ENCODE measurements at places on chromosomes 3 and 15. TPM values are rescaled to one million over a fixed set of nuclear protein-coding genes. Genes with fewer than 3 reads are reported as not detected.

GRCh38 chr3:89504432-89504831 is 397.0 kb downstream of the EPHA3 start:
- H3K36me3 ChIP-seq, result no peaks in the 10 kb centered on the region
- H3K27me3 ChIP-seq, result no peaks in the 10 kb centered on the region
- no peaks in the 10 kb centered on the region for H3K4me1 ChIP-seq
- no peak overlapping the region for H3K4me3 ChIP-seq
- no peak for DNase-seq

DNA sequence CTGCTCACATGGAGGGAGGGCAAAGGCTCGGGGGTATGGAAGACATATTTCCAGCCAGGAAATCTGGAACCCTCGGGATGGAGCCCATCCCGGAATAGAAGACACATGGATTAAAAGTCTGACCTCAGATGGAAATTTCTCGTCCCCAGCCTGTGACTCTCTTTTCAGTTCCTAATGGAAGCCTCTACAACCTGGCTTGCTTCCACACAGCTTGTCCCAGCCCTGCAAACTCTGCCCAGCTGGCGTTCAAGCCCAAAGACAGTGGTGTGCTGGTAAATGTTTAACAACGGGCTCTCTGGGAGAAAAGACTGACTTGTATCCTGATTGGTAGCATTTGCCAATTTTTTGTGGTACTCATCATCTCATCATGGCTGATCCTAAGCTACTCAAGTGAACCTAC is 35.6 kb upstream of the TLE3 start:
- no peak overlapping the region for H3K27ac ChIP-seq
- no peaks in the 10 kb centered on the region for H3K36me3 ChIP-seq
- H3K4me3 ChIP-seq, result no peak overlapping the region
- H3K27me3 ChIP-seq, result no peaks in the 10 kb centered on the region

- H3K36me3 ChIP-seq, result no peaks in the 10 kb centered on the region
- H3K27me3 ChIP-seq, result no peaks in the 10 kb centered on the region
- H3K4me3 ChIP-seq, result no peak overlapping the region
- H3K27ac ChIP-seq, result no peak overlapping the region
- DNase-seq, result no peak
Measured at GRCh38 chr15:34594361-34594760, 10.9 kb upstream of the GOLGA8B start.

GRCh38 chr3:73480187-73480672 is 144.5 kb downstream of the PDZRN3 start:
- H3K4me1 ChIP-seq, result peaks cover 4% of the 10 kb centered on the region
- DNase-seq, result no peak
- H3K27ac ChIP-seq, result no peak overlapping the region
- H3K4me3 ChIP-seq, result no peak overlapping the region
- no peaks in the 10 kb centered on the region for H3K36me3 ChIP-seq

- no peaks in the 10 kb centered on the region for H3K27me3 ChIP-seq
- no peak overlapping the region for H3K27ac ChIP-seq
- H3K36me3 ChIP-seq, result no peaks in the 10 kb centered on the region
- no peaks in the 10 kb centered on the region for H3K4me1 ChIP-seq
Measured at GRCh38 chr3:168714609-168715240, 619.0 kb upstream of the GOLIM4 start.

DNA sequence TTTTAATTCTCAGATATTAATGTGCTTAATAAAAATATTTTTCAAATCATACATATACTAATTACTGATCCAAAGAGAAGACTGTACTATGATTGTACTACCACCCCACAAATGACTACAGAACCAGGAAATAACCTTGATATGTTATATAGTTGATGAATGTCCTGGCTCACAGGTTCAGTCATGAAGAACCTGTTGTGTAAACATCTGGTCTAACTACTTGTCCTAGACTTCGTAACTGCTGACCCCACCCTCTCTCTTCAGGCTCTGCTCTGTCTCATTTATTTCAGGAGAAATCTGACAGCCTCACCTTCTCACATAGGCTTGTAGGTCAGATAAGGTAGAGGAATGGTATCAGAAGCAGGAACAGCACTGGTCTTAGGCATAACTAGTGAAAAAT is 14.7 kb upstream of the CSTA start:
- no peaks in the 10 kb centered on the region for H3K36me3 ChIP-seq
- peaks cover 11% of the 10 kb centered on the region for H3K4me1 ChIP-seq
- H3K27me3 ChIP-seq, result no peaks in the 10 kb centered on the region
- DNase-seq, result no peak
- no peak overlapping the region for H3K27ac ChIP-seq

GRCh38 chr15:54577476-54578250 is 599.4 kb downstream of the UNC13C start:
- H3K4me1 ChIP-seq, result no peaks in the 10 kb centered on the region
- no peaks in the 10 kb centered on the region for H3K27me3 ChIP-seq
- no peak overlapping the region for H3K27ac ChIP-seq
- H3K4me3 ChIP-seq, result no peak overlapping the region
- no peak for DNase-seq

- no peaks in the 10 kb centered on the region for H3K36me3 ChIP-seq
- no peaks in the 10 kb centered on the region for H3K27me3 ChIP-seq
- no peak for DNase-seq
- H3K27ac ChIP-seq, result no peak overlapping the region
Measured at GRCh38 chr15:53472883-53473282, 286.6 kb downstream of the WDR72 start.

DNA sequence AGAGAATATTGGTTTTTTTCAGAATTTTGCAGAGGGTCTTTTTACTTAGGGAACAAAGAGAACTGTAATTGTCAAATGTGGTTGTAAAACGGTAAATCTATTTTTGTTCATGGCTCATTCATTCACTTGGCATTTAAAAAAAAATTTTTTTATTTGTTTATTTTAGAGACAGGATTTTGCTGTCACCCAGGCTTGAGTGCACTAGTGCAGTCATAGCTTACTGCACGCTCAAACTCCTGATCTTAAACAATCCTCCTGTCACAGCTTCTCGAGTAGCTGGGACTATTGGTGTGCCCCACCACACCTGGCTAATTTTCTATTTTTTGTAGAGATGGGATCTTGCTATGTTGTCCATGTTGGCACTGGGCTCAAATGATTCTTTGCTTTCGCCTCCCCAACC is 301.8 kb downstream of the LPP start:
- H3K27me3 ChIP-seq, result no peaks in the 10 kb centered on the region
- no peak overlapping the region for H3K27ac ChIP-seq
- H3K4me3 ChIP-seq, result no peak overlapping the region
- no peak for DNase-seq

DNA sequence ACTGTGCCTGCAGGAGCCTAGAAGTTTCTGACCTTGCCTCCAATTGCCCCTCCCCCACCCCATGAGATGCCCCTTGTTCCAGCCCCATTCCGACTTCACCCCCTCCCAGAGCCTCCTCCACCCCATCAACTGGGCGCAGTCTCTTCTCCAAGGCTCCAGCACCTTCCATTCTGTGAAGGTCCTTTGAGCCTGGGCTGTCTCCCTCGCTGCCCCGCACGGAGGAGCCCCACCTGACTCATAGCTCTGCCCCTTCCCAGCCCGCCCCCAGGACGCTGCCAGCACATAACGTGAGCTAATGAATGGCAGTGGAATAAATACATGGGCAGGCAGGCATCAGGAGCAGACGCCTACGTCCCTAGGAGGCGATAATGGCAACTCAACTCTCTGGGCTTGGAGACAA is 113.1 kb downstream of the NUP210 start:
- H3K36me3 ChIP-seq, result no peaks in the 10 kb centered on the region
- no peak overlapping the region for H3K27ac ChIP-seq
- H3K4me1 ChIP-seq, result no peaks in the 10 kb centered on the region
- no peak for DNase-seq

- peaks cover 46% of the 10 kb centered on the region for H3K4me1 ChIP-seq
- DNase-seq, result no peak
- H3K4me3 ChIP-seq, result no peak overlapping the region
Measured at GRCh38 chr3:37241880-37242279, 67.5 kb upstream of the LRRFIP2 start.

GRCh38 chr15:52563501-52564060 is 5.2 kb downstream of the ARPP19 start:
- DNase-seq, result no peak
- H3K27me3 ChIP-seq, result no peaks in the 10 kb centered on the region
- H3K36me3 ChIP-seq, result no peaks in the 10 kb centered on the region
- H3K4me1 ChIP-seq, result peaks cover 81% of the 10 kb centered on the region
- no peak overlapping the region for H3K27ac ChIP-seq

DNA sequence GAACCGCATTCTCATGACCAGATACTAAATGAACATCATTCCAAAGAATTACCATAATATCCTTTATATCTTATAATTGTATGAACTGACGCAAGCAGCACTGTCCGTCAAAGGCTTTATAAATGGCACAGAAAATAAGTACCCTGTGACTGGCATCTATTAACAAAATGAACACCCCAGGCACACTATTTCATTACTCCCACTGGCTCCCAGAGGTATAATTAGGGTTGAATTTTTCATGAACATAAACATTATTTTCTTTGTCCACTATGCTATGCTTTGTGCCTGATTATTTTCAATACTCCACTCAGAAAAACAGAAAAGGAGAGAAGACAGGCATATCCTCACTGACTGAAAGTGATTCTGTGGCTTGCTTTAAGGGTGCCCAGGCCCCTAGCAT is 71.1 kb downstream of the LYZL4 start:
- H3K27ac ChIP-seq, result no peak overlapping the region
- H3K36me3 ChIP-seq, result no peaks in the 10 kb centered on the region
- H3K27me3 ChIP-seq, result no peaks in the 10 kb centered on the region
- no peak for DNase-seq

- peaks cover 12% of the 10 kb centered on the region for H3K4me1 ChIP-seq
- no peak overlapping the region for H3K27ac ChIP-seq
- H3K27me3 ChIP-seq, result no peaks in the 10 kb centered on the region
- DNase-seq, result no peak
Measured at GRCh38 chr3:17625133-17625532, 117.3 kb downstream of the TBC1D5 start.

GRCh38 chr15:25710184-25710583 is 152.9 kb downstream of the ATP10A start:
- peak; percentile 25 for DNase-seq
- no peaks in the 10 kb centered on the region for H3K36me3 ChIP-seq

GRCh38 chr15:44216958-44217357 is 21.9 kb upstream of the FRMD5 start:
- H3K27me3 ChIP-seq, result no peaks in the 10 kb centered on the region
- H3K36me3 ChIP-seq, result no peaks in the 10 kb centered on the region
- H3K4me3 ChIP-seq, result no peak overlapping the region
- DNase-seq, result no peak
- no peak overlapping the region for H3K27ac ChIP-seq

DNA sequence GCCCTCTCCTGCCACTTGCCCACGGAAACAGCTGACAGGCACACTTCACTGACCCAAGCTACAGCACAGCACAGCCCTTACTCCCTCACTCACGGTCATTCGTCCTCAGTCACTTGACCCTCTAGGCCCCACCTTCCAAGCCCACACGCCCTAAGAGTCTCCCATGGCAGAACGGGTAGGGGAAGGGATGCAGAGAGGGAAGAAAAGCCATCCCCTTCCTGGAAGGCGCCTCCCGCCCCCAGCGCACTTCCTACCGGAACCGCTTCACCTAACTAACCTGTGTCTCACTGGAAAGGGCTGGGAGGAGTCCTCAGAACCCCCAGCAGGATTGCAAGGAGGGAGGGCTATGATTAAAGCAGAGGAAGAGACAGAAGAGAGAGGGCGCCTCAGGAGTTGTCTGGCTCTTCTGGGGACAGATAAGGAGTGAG is 22.9 kb downstream of the EPHB3 start:
- no peaks in the 10 kb centered on the region for H3K4me1 ChIP-seq
- no peak overlapping the region for H3K27ac ChIP-seq
- no peaks in the 10 kb centered on the region for H3K36me3 ChIP-seq
- H3K4me3 ChIP-seq, result no peak overlapping the region
- DNase-seq, result no peak
- peaks cover 7% of the 10 kb centered on the region for H3K27me3 ChIP-seq

GRCh38 chr3:171770689-171771620 is 39.3 kb downstream of the PLD1 start:
- no peak for DNase-seq
- no peak overlapping the region for H3K4me3 ChIP-seq
- no peaks in the 10 kb centered on the region for H3K36me3 ChIP-seq
- no peaks in the 10 kb centered on the region for H3K4me1 ChIP-seq
- H3K27me3 ChIP-seq, result no peaks in the 10 kb centered on the region

- H3K4me1 ChIP-seq, result peaks cover 79% of the 10 kb centered on the region
- peak; percentile 76 for DNase-seq
- peak overlapping the region; percentile 72 for H3K27ac ChIP-seq
- peaks cover 14% of the 10 kb centered on the region for H3K36me3 ChIP-seq
- H3K4me3 ChIP-seq, result peak overlapping the region; percentile 92
Measured at GRCh38 chr15:85582131-85583079, 202.0 kb downstream of the AKAP13 start.

DNA sequence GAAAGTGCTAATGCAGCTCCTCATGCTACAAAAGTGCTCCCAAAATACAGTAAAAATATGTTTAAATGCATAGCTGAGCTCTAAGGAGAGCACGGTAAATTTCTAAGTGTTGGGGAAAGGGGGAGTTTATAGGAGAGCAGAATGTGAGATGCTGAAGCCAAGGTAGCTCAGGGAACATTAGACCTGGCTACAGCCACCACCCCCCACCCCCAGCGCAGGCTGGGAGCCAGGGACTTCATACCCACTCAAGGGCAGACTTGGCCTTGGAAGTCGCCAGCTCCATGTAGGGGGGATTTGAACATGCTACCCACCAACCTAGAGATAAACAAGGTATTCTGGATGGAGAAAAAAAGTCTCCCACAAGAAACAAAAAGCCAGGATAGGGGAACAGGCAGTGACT is 142.2 kb downstream of the MEGF11 start:
- peaks cover 14% of the 10 kb centered on the region for H3K4me1 ChIP-seq
- H3K27me3 ChIP-seq, result no peaks in the 10 kb centered on the region
- no peaks in the 10 kb centered on the region for H3K36me3 ChIP-seq
- no peak for DNase-seq
- no peak overlapping the region for H3K4me3 ChIP-seq
- no peak overlapping the region for H3K27ac ChIP-seq

The NR1I2 gene
- 0.40 TPM for polyA plus RNA-seq

The TMEM158 gene
- not detected for polyA plus RNA-seq

The GOLGA8J gene
- polyA plus RNA-seq, result not detected

The ETFA gene
- polyA plus RNA-seq, result 106 TPM

The FBXL2 gene
- not detected for polyA plus RNA-seq

The THSD4 gene
- polyA plus RNA-seq, result not detected

The DNAH1 gene
- polyA plus RNA-seq, result 1.2 TPM

The TBC1D2B gene
- 5.6 TPM for polyA plus RNA-seq

The CLRN1 gene
- polyA plus RNA-seq, result not detected

All from CD4-positive, alpha-beta memory T cell (primary cell).